Activated CD8-positive, alpha-beta memory T cell treated with anti-CD3 and anti-CD28 coated beads for 4 hours (primary cell): ENCODE measurements at places on chromosomes 1 and 21.

GRCh38 chr1:204441558-204441957 lies 29.9 kb upstream of the PPP1R15B start:
- DNase-seq = no peak

DNA sequence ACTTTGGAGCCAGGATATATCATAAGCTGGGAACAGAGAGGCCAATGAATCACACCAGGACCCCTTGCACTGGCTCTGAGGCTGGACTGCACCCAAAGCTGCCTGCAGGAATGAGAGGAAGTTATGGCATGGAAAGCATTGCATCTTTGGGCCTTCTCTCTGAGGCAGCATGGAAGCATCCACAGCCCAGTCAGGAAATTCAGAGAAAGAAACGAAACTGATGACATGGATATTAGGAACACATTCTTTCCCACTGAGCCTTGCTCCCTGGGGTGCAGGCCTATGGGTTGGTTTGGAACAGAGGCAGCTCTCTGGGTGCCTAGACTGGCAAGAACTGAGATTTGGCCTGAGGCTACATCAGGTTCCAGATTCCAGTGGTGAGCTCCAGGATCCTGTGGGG lies 98.6 kb downstream of the NGF start:
- DNase-seq = no peak

- DNase-seq = no peak
Measured at GRCh38 chr1:91616712-91617111, 116.1 kb downstream of the CDC7 start.

GRCh38 chr1:229699613-229700267 lies 73.7 kb downstream of the URB2 start:
- DNase-seq = no peak

- DNase-seq = no peak
Measured at GRCh38 chr1:54680387-54680786, 35.3 kb upstream of the TTC4 start.

DNA sequence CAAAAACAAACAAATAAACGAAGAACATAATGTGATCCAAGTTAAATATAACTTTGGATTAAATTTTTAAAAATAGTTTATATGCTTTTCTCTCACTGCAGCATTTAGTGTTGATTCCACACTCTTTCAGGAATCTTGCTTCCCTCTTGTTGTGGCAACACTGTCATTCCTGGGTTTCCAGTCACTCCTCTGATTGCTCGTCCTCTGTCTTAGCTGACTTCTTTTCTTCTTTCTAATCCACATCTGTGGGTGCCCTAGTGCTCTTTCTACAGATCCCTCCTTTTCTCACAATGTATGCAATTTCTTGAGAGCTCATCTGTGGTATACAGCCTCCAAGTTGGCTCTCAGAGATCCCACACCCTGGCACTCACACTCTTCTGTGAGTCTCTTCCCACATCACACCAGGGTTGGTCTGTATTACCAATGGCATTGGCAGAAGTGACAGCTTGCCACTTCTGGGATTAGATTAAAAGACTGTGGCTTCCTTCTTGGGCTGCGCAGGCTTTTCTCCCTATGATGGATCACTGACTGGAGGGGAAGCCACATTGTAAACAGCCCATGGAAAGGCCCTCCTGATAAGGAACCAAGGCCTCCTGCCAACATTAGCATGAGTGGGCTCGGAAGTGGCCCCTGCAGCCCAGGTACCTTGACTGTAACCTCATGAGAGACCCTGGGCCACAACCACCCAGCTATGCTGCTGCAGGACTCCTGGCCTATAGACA lies 11.5 kb upstream of the MYOC start:
- no peak for DNase-seq

- DNase-seq = no peak
Measured at GRCh38 chr1:245458761-245459174, 304.0 kb downstream of the KIF26B start.
